Bronchial epithelial cell (primary cell): ENCODE measurements at places on chromosomes 6 and 20. TPM values are rescaled to one million over a fixed set of nuclear protein-coding genes. Genes with fewer than 3 reads are reported as not detected.

Gene YTHDF1
- total RNA-seq: 24.6 and 27.1 TPM in 2 replicates

Gene DEFB132
- not detected in 2 replicates for total RNA-seq

Gene NOL4L
- 1.8 and 2.8 TPM in 2 replicates for total RNA-seq

Gene VSX1
- not detected in 2 replicates for total RNA-seq

Gene TMEM217
- total RNA-seq: 0.26 and 0.38 TPM in 2 replicates

Gene SMLR1
- total RNA-seq: not detected in 2 replicates

Gene HMGCLL1
- not detected in 2 replicates for total RNA-seq

Gene TBC1D22B
- 4.7 and 6.7 TPM in 2 replicates for total RNA-seq

Gene C20orf96
- 0.64 and 0.79 TPM in 2 replicates for total RNA-seq

Gene BEND3
- total RNA-seq: 1.8 and 3.9 TPM in 2 replicates
